ENCODE measurements at places on chromosomes 2 and 18. TPM values are rescaled to one million over a fixed set of nuclear protein-coding genes. Genes with fewer than 3 reads are reported as not detected.

Gene EMILIN1
- 0.03 TPM for polyA plus RNA-seq

Gene CD226
- polyA plus RNA-seq: 1.1 TPM

Gene LAMA3
- polyA plus RNA-seq: 1,944 TPM

Gene UNC50
- polyA plus RNA-seq: 45.4 TPM

DNA sequence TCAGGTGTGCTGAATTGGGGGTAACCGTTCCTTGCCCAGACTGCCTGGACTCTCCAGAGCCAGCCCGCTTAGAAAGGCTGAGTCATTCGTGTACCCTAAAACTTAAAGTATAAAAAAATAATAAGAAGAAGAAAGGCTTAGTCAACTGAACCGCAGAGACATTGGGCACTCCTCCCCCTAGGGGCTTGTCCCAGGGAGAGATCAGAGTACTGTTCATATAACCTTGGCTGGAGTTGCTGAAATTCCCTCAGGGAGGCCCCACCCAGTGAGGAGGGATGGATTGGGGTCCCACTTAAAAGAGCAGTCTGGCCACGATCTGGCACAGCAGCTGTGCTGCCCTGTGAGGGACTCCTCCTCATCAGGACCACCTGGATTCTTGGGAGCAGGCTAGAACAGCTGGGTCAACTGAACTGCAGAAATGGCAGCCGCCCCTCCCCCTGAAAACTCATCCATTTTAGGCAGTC, 37.2 kb downstream of the ANKRD12 start:
- peaks cover 6% of the 10 kb centered on the region for H3K4me1 ChIP-seq
- H3K27ac ChIP-seq: no peak overlapping the region
- no peaks in the 10 kb centered on the region for H3K36me3 ChIP-seq
- no peaks in the 10 kb centered on the region for H3K27me3 ChIP-seq

DNA sequence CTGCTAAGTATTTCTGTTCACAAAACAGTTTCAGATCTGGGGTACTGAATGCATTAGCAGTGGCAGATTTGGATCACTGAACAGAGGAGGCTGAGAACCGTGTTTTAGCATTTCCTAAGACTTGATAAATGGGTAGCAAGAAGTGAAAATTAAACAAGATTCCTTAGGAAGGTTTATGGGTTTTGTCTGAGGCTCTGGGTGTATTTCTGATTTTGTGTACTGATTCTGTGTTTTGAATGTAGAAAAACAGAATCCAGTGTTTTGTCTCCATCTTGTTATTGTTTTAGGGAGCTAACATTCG, 1.4 kb downstream of the FAM117B start:
- H3K36me3 ChIP-seq: no peaks in the 10 kb centered on the region
- H3K4me3 ChIP-seq: peak overlapping the region; percentile 91
- H3K4me1 ChIP-seq: peaks cover 32% of the 10 kb centered on the region
- no peak for DNase-seq
- no peaks in the 10 kb centered on the region for H3K27me3 ChIP-seq

DNA sequence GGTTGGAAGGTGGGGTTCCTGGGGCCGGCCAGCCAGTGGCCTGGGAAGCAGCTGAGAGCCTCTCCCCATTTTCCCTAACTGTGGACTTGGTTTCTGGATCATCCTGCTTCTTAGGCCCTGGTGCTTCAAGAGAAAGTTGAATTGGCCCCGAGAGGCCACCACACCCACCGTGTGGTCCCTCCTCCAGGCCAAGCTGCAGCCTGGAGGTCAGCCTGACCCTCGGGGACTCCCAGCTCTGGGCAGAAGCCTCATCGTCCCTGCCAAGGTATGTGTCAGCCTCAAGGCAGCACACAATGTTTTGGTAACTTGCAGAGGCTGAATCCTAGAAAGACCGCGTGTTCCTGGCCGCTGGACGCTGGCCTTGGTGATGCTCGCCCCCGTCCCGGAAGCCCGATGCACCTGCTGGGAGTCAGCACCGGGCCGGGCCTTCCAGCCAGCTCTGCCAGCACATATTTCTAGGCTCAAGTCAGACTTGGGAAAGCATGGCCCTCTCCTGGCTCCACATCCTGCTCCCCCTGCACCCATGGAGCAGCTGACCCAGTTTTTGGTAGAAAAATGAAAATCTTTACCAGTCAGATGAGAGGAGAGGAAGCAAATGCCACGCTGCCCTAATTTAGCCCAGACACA, 72.6 kb downstream of the ACTR2 start:
- no peaks in the 10 kb centered on the region for H3K36me3 ChIP-seq
- peaks cover 10% of the 10 kb centered on the region for H3K4me1 ChIP-seq
- DNase-seq: no peak

GRCh38 chr2:127134833-127135830, 28.2 kb upstream of the BIN1 start:
- H3K27me3 ChIP-seq: no peaks in the 10 kb centered on the region
- no peak overlapping the region for H3K27ac ChIP-seq
- H3K4me3 ChIP-seq: no peak overlapping the region
- no peaks in the 10 kb centered on the region for H3K36me3 ChIP-seq
- no peak for DNase-seq
- peaks cover 6% of the 10 kb centered on the region for H3K4me1 ChIP-seq

DNA sequence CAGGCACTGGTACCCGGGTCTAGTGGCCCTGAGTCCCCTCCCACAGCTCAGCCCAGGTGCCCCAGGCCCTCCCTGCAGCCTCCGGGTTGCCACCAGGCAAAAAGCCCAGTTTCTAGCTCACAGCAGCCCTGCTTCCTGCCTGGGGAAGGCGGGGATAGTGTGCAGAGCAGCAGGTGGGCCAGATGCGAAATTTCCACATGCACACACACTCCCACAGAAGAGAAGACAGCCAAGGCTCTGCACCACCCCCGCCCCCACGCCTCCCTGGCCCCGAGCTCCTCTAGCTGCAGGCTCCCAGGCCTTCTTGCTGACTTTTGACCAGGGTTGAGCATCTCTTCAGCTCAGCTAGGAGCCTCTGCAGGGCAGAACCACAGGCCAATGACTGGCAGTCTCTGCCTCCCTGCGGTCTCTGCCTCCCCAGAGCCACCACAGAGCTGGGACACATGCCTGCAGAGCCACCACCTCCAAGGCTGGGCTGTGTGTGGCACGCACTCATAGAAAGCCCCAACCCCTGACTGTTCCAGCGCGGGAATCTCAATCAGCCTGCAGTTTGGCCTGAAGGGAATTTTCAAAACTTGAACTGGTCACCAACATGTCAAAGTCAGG, 7.2 kb downstream of the SLC66A2 start:
- peaks cover 12% of the 10 kb centered on the region for H3K4me1 ChIP-seq
- H3K36me3 ChIP-seq: peaks cover 34% of the 10 kb centered on the region
- H3K4me3 ChIP-seq: no peak overlapping the region
- no peak for DNase-seq
- H3K27ac ChIP-seq: no peak overlapping the region

DNA sequence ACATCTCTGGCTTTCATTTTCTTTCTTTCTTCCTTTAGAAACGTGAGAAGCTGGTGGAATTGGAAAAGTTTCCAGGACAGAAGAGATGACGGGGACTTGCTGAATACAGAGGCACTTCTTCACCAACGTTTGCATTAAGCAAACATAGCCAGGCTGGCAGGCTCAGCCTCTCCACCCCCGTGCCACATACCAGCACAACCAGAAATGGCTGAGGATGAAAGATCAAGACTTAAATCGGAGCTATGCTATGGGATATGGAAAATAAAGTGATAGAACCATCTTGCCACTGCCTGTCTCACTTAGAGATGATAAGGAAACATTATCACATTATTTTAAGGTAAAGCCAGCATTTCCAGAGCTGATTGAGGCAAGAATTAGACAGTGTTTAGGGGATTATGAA, 483.3 kb downstream of the BCL11A start:
- no peak overlapping the region for H3K27ac ChIP-seq
- no peaks in the 10 kb centered on the region for H3K36me3 ChIP-seq
- H3K27me3 ChIP-seq: no peaks in the 10 kb centered on the region
- H3K4me3 ChIP-seq: no peak overlapping the region
- no peaks in the 10 kb centered on the region for H3K4me1 ChIP-seq
- no peak for DNase-seq

- no peak overlapping the region for H3K4me3 ChIP-seq
- no peaks in the 10 kb centered on the region for H3K27me3 ChIP-seq
- no peak for DNase-seq
Measured at GRCh38 chr2:11842336-11842735, 95.9 kb downstream of the LPIN1 start.

GRCh38 chr2:225600444-225600843, 200.9 kb downstream of the NYAP2 start:
- no peaks in the 10 kb centered on the region for H3K36me3 ChIP-seq
- H3K27me3 ChIP-seq: no peaks in the 10 kb centered on the region
- H3K27ac ChIP-seq: no peak overlapping the region

GRCh38 chr2:174142290-174142689, 106.0 kb downstream of the OLA1 start:
- no peak overlapping the region for H3K4me3 ChIP-seq
- DNase-seq: no peak
- no peaks in the 10 kb centered on the region for H3K27me3 ChIP-seq
- H3K36me3 ChIP-seq: peaks cover 2% of the 10 kb centered on the region
- no peaks in the 10 kb centered on the region for H3K4me1 ChIP-seq
- no peak overlapping the region for H3K27ac ChIP-seq

- H3K27ac ChIP-seq: no peak overlapping the region
- H3K27me3 ChIP-seq: no peaks in the 10 kb centered on the region
- no peaks in the 10 kb centered on the region for H3K36me3 ChIP-seq
- H3K4me1 ChIP-seq: no peaks in the 10 kb centered on the region
Measured at GRCh38 chr2:194618432-194618831, 1038.6 kb upstream of the SLC39A10 start.

DNA sequence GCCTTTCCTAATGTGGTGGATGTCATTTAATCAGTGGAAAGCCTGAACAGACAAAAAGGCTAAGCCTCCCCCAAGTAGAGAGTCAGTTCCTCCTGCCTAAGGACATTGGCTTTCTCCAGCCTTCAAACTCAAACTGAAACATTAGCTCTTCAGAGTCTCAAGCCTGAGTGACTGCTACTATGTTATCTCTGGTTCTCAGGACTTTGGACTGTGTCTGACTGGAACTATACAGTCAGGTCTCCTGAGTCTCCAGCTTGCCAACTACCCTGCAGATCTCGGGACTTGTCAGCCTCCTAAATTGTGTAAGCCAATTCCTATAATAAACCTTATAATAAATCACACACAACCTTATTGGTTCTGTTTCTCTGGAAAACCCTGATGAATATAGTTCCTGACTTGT, 12.6 kb downstream of the HYCC2 start:
- no peak overlapping the region for H3K27ac ChIP-seq
- H3K27me3 ChIP-seq: no peaks in the 10 kb centered on the region
- H3K4me1 ChIP-seq: no peaks in the 10 kb centered on the region
- H3K36me3 ChIP-seq: peaks cover 6% of the 10 kb centered on the region
- no peak overlapping the region for H3K4me3 ChIP-seq
- DNase-seq: no peak

- no peak overlapping the region for H3K27ac ChIP-seq
- H3K27me3 ChIP-seq: no peaks in the 10 kb centered on the region
- H3K36me3 ChIP-seq: no peaks in the 10 kb centered on the region
- H3K4me1 ChIP-seq: no peaks in the 10 kb centered on the region
- no peak for DNase-seq
Measured at GRCh38 chr18:28281400-28281799, 104.5 kb upstream of the CDH2 start.

- no peaks in the 10 kb centered on the region for H3K27me3 ChIP-seq
- no peak overlapping the region for H3K4me3 ChIP-seq
- DNase-seq: peak; percentile 57
- H3K4me1 ChIP-seq: peaks cover 13% of the 10 kb centered on the region
- H3K36me3 ChIP-seq: no peaks in the 10 kb centered on the region
- no peak overlapping the region for H3K27ac ChIP-seq
Measured at GRCh38 chr18:3340015-3340681, 78.2 kb downstream of the MYL12B start.

Measured in keratinocyte (primary cell).